ENCODE measurements at places on chromosomes 16 and 17.

DNA sequence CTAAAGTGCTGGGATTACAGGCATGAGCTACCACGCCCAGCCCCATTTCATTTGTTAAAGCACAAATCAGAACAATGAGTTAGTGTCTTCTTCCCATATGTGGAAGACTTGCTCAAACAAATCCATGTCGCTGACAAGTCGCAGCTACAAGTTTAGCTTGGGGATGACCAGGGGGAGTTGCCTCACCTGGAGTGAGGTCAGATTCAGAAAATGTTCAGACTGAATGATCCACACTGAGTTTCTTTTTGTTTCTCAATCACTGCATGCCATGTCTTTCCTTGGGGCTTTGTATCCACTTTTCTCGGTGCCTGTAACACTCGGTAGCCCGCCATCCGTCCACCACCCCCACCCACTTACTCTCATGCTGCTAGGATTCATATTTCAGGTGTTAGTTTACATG, 437.3 kb upstream of the DYNLRB2 start:
- DNase-seq = no peak

- no peak for DNase-seq
Observed at GRCh38 chr16:78100112-78100467, 636 bp downstream of the WWOX start.

DNA sequence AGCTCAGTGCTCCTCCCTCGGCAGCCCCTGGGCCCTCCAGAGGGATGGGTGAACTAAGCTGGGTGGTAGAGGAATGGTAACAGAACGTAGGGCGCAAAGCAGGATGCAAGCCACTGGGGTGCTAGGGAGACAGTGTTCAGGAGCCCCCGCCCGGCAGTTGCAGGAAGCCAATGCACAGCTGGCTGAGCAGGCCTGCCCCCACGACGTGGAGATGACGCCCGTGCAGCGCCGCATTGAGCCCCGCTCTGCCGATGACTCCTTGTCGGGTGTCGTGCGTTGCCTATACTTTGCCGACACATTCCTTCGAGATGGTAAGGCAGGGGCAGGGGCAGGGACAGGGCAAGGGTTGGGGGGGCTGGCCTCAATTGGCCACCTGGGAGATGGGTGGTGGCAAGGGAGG, 12.9 kb downstream of the LLGL1 start:
- no peak for DNase-seq

DNA sequence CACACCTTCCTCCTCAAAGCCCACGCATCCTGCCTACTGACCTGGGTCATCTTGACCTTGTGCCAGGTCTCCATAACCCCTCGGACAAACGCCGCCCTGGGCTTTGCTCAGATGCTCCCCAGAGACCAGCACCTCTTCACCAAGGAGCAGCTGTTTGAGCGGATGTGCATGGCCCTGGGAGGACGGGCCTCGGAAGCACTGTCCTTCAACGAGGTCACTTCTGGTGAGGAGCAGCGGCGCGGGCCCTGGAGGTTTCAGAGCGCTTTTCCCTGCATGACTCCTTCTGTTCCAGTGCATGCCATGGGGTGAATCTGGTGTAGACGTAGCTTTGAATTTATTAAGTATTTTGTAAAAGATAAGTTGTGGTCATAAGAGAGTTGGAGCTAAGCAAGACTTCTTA, 7.6 kb upstream of the RPL13 start:
- DNase-seq = no peak

GRCh38 chr17:76467366-76467765, at the start of gene AANAT:
Gene AANAT, plus strand, starts transcription at chr17:76467603. Its CDS starts 1,144 bp downstream, at chr17:76468747.
- DNase-seq = peak; percentile 83

DNA sequence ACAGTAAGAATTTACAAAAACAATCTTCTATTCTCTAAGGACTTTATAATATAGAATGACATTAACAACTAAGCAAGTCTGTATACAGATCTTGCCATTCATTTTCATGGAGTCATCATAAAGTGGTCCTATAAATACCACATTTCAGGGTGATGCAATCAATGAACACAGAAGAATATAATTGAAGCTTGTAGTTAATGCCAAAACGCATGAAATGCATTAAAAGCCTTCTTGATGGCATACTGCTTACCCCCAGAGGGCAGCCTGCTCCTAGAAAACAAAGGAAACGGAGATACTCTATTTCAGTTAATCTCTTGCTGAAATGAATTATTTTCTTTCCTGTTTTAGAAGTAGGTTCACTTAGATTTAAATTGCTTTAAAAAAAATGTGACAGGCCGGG, 45.2 kb upstream of the STAC2 start:
- peak; percentile 51 for DNase-seq

- DNase-seq = no peak
Observed at GRCh38 chr17:47905221-47905733, 9.2 kb downstream of the SP2 start.

DNA sequence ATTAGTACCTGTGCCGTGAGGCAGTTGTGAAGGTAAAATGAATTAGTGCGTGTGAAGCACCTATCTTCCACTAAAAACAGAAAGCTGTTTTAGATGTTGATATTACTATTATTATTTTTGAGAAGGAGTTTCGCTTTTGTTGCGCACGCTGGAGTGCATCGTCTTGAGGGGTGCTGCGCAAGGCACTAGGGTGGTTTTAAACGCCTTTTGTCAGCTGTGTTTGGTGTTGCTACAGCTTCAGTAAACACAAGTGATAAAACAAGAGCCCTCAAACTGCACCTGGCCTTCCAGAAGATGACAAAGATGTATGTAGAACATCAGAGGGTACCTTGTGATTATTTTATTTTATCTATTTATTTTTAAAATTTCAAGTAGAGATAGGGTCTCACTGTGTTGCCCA, 38.2 kb downstream of the PLCG2 start:
- DNase-seq = no peak

DNA sequence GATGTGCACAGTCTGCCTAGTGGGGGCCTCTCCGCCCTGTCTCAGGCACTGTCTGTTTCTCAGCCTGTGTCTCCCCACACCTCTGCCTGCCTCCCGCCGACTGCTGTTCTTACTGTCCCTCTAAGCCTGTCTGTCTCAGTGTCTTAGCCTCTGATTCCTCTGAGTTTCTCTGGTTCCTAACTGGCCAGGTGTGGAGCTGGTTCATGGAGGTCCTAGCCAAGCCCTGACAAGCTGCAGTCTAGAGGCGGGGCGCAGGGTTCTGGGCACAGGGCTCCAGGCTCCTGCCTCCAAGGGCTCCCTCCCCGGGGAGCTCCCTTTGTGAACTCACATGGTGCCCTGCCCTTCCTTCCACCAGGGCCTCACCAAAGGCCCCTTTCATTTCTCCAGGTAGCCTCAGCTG, 19.4 kb downstream of the C17orf100 start:
- no peak for DNase-seq

GRCh38 chr17:79211061-79211770, 136.6 kb downstream of the ENGASE start:
- DNase-seq = peak; percentile 68

DNA sequence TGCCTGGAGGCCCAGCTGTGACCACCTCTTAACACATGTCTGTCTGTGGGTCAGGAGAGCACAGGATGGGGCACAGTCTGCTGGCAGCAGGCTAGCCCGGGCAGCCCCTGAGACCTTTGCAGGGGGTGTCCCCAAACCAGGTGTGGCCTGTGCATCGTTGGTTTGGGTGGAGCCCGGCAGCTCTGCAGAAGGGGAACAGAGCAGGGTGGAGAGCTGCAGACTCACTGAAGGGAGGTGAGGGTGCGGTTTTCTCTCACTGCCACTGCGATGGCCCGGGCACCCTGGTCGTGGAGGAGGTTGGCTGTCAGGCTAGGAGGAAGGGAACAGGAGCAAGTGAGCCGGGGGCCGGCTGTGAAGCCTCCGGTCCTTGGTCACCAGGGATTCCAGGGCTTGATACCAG, 28.8 kb downstream of the NLRC3 start:
- no peak for DNase-seq

DNA sequence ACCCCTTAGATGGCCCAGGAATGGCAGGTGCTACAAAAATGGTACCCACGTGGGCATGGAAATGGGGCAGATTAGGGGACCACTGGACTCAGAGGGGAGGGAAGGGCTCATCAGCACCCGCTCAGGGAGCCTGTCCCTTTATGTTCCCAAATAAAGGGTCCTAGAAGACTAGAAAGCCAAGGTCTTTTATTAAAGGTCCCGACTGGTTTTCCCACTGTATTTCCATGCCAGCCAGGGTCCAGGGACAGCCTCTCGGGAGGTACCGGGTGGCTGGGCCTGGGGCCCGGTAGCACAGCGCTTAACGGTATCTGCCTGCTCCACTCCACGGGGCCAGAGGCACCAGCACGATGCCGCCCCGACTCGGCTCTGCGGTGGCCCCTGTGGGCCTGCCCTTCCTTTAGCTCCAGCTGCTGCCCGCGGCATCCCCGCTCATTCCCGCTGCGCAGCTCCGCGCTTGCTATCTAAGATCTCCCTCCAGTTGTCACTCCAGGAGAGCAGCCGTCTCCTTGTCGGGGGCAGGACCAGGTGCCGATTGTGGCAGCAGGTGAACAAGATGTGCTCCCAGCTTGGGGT, 1.4 kb downstream of the NT5C start:
- no peak for DNase-seq

- DNase-seq = no peak
Observed at GRCh38 chr16:72482695-72483094, 310.7 kb upstream of the PMFBP1 start.

- DNase-seq = no peak
Observed at GRCh38 chr17:63347475-63347874, 98.6 kb downstream of the CYB561 start.

GRCh38 chr17:42629411-42630009, 20.0 kb downstream of the TUBG1 start:
- no peak for DNase-seq

- no peak for DNase-seq
Observed at GRCh38 chr17:21127509-21128077, 829 bp downstream of the DHRS7B start.

DNA sequence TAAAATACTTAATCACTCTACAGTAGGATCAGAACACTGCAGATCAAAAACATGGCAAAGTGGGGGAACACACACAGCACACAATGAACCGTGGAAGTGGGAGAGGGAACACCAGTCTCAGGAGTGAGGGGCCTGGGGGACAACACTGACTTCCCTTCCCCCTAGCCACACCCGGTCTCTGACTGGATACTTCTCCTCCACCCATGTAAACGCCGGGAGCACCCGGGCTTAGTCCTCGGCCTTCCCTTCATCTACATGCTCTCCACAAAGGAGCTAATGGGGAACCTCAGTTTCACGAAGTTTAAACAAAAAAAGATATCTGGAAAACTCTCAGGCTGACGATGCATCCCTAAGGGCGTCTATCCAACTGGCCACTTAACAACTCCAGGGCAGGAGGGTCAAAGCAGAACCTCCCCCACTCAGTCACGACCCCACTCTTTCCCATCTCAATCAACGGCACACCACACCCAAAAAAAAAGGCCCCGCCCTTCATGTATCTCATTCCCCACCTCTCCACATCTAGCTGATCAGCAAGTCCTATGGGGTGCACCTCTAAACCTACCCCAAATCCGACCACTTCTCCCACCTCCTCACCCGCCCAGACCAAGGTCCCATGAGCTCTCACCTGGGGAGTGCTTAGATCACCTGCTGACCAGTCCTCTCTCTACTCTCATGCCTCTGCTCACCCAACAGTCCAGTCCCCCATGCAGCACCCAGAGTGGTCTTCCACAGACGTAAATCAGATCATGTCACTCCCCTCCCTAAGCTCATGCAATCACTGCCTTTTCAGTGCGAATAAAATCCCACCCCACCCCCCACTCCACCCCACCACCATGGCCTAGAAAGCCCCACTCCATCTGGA, 7.4 kb downstream of the ZDHHC7 start:
- no peak for DNase-seq

- DNase-seq = peak; percentile 24
Observed at GRCh38 chr17:58316260-58316960, 12.2 kb downstream of the TSPOAP1 start.

DNA sequence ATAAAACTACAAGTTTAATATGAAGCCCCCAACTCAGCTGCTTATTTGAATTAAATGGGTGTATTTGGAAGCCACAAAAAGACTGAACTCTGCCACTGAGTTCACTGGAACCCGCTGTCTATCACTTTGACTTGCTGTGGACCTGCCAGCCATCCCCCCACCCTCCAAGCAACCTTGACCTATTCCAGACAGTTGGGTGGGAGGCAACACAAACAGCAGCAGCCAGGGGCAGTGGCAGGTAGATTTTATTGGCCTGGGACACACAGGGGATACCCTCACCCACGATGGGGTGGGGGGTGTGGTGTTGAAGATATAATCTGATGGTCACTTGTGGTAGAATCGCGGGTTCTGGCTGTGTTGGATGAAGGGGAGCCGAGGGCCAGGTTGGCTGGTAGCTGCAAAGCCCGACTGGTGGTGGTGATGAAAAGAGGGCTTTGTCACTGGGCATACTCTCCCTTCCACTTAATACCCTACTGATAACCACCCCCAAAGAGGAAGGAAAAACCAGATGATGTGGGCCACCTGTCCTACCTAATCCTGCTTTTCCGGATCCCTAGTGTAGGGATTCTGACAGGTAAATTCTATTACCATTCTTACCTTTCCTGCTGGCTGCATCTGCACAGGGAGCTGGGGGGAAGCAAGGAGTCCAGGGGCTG, 2.6 kb downstream of the GPS2 start:
- peak; percentile 32 for DNase-seq

DNA sequence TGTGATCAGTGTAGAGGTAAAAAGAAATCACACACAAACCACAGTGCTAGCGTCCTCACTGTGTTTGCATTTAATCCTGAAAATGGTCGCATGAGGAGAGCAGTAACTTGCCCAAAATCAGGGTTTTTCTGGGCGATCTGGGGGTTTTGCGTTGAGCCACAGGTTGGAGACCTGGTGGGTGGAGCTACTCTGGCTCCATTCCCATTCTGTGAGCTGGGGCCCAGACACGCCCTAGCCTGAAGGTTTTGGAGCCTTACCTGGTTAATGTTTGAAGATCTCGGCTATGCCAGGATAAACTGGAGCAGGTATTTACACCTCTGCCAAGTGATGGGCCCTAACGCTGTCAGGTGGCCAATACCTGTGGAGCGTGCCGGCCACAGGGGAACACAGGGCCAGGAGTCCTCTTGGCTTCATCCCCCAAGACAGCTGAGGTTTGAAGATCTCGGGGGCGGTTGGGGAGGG, 48.4 kb downstream of the MPRIP start:
- no peak for DNase-seq

DNA sequence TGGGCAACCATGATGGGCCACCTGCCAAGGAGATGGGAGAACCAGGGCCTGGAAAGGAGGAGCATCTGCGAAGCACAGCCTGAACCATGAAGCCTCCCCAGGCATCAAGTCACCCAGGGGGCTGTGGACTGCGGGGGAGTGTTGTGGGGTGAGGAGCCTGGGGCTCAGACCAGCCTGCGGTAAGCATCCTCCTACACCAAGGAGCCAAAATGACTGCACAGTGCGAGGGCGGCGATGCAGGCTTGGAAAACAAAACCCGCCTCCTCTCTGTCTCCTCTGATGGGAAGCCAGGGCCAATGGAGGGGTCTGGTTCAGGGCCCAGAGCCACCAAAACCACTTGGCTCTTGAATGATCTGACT, 18.1 kb upstream of the MAF start:
- no peak for DNase-seq

GRCh38 chr17:49851387-49852291, 3.8 kb upstream of the TAC4 start:
- peak; percentile 93 for DNase-seq
